CD8-positive, alpha-beta T cell (primary cell): ENCODE measurements at places on chromosomes 3 and 15.

GRCh38 chr3:124246949-124247348 is 255.0 kb upstream of the ROPN1 start:
- no peak for DNase-seq

DNA sequence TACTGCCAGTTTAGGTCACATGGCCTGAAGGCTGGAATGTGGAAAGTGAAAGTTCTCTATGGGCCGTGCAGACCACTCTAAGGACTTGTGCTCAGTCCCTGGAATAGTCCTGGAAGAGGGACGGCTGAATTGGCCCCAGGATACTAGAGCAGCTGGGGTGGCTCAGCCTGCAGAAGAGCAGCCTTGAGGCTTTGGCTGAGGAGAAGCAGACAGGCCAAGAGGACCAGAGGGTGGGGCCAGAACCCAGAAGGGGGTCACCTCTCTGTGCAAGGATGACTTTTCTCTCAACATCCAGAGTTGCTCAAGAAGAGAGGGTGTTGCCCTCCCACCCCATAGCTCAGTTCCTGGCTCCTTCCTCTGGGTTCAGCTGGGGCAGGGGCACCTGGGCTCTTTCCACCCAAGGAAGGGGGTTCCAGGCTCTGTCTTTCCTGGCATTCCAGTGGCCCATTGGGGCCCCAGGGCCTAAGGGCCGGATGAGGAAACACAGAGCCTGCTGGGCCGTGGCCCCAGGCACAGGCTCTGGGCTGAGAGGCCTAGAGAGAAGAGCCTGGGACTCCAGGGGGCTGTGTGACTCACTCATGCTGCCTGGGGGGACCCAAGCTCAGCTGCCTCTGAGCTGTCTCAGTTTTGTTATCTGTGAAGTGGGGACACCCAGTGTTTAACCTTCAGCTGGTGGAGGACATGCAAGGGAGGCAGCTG is 8.5 kb upstream of the FBLN2 start:
- no peak for DNase-seq

- DNase-seq = peak; percentile 69
These were observed 40.3 kb downstream of the CHST14 start for GRCh38 chr15:40511093-40511471.

DNA sequence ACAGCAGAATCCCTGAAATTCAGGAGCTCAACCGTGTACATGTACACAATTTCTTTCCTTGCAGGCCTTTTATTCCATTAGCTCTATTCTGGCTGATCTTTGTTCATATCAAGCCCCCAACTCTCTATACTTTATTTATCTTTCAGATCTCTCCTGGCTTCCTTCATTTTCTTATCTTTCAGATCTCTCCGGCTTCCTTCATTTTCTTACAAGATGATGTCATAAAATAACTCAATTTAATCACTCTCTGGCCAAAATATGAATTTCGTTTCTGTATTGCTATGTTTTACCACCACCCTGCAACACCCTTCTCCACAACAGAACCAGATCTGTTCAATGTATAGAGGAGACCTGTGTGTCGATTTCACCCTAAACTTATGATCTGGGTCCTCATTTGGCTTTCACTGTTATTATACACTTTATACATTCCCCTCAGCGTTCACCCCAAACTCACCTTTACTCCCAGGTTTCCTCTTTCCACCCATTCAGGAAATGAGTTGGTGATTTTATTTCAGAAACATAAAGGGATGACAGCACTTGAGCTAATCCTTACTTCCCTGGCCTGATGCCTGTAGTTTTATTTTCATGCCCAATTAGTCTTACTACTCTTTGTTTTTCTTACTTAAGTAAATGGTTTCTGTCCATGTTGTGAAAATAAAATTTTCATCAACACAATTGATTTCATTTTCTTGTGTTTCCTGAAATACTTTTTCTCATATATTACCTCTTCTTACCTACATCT is 195.5 kb downstream of the BCHE start:
- DNase-seq = no peak

- DNase-seq = no peak
These were observed 1146.8 kb downstream of the TUSC7 start for GRCh38 chr3:117856354-117856753.

- no peak for DNase-seq
These were observed 80.9 kb upstream of the KLF13 start for GRCh38 chr15:31245756-31246155.

DNA sequence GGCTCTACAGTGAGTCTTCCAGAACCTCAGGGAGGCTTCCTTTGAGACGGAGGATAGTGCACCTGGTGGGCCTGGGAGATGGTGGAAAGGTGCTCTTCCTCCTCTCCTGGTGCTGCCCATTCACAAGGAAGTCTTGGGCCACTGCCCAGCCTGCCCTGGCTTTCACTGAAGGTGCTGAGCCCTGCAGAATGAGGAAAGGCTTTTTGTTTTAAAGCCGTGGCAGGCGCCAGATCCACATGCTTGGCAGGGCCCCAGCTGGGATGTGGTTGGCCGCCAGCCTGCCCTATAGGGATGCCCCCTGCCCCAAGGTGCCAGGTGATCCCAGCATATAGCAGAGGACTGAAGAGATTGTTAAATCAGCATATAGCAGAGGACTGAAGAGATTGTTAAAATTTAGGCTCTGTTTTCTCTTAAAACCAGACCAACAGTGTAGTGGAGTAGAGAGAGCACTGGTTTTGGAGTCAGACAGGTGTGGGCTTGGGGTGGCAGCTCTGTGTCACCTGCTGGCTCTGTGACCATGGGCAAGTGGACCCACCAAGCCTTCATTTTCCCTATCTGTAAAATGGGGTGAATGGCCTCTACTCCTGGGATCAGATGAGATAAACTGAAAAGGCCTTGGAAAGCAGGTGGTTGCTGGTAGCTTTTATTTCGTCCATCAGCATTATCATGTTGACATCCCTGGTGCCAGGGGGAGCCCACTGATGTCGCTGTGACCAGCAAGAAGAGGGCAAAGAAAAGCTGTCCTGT is 53.3 kb downstream of the SLC6A6 start:
- no peak for DNase-seq

DNA sequence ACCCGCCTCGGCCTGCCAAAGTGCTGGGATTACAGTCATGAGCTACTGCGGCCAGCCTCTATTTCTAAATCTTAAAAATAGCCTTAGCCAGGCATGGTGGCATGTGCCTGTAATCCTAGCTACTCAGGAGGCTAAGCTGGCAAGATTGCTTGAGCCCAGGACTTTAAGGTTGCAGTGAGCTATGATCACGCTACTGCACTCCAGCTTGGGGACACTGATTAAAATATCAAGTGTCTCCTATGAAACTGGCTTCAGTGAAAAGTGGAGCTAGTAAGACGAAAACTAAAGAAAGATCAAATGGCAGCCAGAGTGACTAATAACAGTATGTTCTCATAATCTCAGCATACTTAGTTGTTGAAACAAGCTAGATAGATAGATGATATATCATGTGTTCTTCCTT is 112.5 kb downstream of the STT3B start:
- DNase-seq = no peak

GRCh38 chr3:60555686-60556354 is 695.4 kb downstream of the FHIT start:
- DNase-seq = no peak

DNA sequence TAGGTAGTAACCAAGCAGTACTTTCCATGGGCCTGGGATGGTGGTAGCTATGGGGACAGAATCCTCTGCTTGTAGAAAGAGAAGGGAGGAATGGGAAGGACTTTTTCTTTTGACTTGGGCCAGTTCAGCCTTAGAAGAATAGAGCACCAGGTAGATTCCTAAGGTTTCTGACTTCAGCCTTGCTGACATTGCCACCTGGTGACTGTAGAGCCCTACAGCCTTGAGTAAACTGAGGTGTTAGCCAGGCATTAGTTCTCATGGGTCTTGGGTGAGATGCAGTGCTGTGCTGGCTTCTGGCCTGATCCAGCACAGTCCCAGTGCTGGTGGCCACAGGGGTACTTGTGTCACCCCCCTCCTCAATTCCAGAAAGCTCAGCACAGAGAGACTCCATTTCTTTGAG is 171.1 kb downstream of the ZBBX start:
- DNase-seq = no peak

GRCh38 chr3:43727930-43728329 is 37.2 kb downstream of the ABHD5 start:
- DNase-seq = no peak

GRCh38 chr3:99751649-99752048 is 66.0 kb upstream of the CMSS1 start:
- DNase-seq = no peak

DNA sequence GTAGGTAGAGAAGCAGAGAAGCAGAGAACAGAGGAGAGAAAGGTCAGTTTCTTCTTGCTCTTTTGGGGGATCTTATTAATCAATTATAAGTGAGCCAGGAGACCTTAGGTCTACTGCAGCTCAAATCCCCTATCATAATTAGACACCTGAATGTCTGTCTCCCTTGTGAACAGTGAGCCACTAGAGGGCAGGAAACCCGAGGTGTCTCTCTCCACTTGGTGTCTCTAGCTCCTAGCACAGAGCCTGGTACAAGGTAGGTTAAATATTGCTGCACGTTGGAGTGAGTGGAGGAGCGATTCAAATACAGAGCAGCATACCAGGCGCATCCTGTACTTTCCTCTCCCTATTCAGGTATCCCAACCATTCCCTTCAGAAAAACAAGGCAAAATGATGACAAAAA is 2.0 kb upstream of the ST8SIA2 start:
- DNase-seq = no peak

GRCh38 chr3:127388427-127388826 is 100.6 kb upstream of the PRR20G start:
- DNase-seq = no peak

- DNase-seq = no peak
These were observed 54.0 kb downstream of the TAFA4 start for GRCh38 chr3:68878322-68878721.
